ENCODE measurements at places on chromosomes 3 and 15.
A peak's percentile ranks its signal among the peaks of the same experiment; 100 is the strongest.

DNA sequence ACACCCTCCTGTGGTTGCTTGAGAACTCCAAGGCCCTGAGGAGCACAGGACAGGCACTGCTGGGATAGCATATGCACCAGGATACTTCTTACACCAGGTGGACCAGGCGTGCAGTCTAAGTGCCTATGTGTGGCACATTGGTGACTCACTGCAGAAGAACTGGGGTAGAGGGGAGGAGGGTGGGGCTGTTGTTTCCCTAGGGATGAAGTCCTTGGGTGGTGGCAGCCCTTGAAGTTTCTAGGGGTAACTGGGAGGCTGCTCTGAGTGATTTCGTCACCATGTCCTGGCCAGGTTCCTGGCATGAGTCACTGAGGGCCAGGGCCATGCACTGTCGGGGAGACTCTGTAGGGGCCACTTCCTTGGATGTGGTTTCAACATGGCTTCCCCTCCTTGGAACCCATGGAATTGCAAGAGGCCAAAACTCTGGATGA, 15.9 kb downstream of the MYZAP start:
- DNase-seq, result no peak

DNA sequence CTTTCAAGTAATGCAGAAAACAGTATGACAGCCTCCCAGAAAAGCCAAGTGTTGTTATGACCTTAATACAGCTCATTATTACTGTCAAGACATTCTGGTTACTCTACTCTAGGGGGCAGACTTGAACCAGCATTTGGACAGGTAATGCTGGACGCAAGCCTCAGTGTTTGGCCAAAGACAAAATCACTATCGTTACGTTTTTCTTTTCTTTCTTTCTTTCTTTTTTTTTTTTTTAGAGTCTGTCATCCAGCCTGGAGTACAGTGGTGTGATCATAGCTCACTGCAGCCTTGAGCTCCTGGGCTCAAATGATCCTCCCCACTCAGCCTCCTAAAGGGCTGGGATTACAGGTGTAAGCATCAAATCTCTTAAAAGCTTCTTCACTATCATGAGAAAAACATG, 29.4 kb upstream of the TMEM45A start:
- peak; percentile 51 for DNase-seq

DNA sequence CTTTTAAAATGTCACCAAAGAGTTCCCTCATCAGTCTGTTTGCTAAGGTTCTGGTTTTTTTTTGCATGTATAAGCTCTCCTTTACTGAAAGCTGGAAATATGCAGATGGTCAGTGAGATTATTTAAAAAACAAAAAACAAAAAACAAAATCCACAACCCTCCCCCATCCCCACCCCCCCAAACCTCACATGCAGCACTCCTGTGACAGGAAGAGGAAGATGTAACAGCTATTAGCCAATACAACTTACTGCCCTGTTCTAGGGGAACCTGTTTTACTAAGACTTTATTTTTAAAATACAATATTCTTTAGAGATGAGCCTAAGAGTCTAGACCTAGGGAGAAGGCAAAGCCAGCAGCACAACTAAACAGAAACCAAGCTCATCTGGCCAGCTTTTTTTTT, 39.5 kb downstream of the ANP32A start:
- no peak for DNase-seq

DNA sequence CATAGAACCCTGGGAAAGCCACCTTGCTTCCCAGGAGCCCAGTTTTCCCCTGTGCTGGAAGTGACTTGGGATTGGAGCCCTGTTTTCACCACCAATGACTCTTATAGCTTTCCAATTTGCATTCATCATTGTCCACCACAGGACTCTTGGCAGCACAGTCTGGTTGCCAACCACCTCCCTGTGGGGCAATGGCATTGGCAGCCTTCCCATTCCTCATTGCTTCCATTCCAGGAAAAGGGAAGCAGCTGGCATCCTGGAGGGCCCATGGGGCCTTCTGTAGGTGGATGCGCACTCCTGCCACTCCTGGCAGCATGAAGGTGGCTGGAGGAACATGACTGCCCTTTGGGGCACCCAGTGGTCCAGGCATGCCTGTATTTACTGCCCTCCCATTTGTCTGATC, 57.7 kb downstream of the FEM1B start:
- peak; percentile 81 for DNase-seq

- no peak for DNase-seq
Observed at GRCh38 chr15:90915808-90916440, 12.8 kb downstream of the MAN2A2 start.

DNA sequence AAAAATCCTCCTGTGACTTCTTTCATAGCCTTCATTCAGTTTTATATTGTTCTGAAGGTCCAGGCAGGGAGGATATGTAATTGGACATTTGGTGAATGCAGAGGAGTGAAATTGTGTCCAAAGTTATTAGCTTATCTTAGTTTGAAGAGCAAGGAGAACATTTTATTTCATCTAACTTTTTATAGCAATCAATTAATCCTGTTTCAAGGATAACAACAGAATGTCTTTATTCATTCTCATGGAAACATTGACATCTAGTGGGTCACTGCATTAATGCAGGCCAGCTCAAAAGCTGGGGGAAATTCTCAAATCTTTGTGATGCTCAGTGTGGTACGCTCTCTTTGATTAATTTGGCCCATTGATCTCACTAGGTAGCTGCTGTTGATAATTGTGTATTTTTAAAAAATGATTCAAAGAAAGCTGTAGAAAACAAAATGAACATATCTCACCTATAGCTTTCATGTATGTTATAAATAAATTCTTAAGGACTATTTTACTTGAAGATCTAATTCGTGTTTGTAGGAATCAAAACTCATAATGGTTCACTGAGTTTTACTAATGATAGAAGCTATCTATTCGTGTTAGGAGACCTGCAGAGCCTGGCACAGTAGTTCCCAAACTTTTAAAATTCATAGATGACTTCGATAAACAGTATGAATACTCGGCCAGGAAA, 150.8 kb upstream of the KCNMB2 start:
- DNase-seq, result peak; percentile 64

DNA sequence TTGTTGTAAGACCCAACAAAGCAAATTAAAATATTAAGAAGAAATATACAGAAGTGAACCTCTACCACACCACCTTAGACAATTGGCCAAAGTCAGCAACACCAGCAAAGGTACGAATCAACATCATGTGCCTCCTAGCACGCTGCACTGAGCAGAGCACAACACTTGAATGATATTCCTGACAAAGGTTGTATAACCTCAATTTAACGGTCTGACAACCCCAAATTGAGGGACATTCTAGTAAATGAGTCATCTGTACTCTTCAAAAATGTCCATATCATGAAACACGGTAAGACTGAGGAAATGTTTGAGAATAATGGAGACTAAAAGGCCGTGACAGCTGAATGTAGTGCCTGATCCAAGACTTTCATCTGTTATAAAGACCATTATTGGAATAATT, 41.3 kb upstream of the TNFSF10 start:
- no peak for DNase-seq

- no peak for DNase-seq
Observed at GRCh38 chr3:183967693-183968092, 50.0 kb downstream of the ABCC5 start.

DNA sequence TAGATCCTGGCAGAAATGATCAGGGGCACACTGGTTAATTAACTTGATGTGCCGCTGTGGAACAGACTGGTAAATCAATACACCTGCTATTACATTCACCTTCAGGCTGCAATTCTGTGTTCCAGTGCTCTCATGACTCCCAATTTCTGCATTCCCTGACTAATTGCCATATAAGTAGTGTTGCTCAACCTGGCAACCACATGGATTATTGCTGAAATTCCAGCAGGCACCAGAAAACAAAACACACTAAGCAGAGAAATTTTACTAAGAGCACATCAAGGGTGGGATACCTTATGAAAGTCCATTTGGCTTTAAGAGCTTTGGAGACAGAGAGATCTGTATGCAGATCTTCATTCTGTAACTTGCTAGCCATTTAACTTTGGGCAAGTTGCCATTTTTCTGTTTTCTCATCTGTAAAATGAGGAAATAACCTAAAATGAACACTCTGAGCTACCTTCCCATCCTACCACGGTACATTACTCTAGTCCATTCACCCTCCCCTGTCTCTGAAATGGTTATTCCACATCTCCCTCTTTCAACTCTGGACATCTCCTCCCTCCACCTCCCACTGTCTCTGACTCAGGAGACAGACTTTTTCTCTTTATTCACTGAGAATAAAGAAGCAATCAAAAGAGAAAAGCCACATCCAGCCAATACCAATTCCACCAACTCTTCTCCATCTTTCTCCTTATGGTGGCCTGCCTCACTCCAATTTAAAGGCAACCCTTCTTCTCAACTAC, 54.6 kb downstream of the STAC start:
- no peak for DNase-seq

DNA sequence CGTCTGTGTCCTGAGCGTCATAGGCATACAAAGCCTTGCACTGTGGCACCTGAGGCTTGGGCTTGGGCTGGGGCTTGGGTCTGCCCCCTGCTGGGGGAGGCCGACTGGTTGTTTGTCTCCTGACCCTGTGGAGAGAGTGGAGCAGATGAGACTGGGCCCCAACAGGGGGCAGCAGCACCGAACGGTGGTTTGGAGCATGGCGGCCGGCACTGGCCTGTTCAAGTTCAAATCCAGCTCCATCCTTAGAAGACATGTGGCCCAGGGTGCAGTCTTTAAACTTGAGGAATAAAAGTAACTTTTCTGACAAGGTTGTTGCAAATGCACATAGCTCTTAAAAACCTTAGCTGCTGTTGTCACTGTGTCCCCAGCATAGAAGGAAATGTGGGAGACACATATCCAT, 33.3 kb downstream of the CCNB2 start:
- no peak for DNase-seq

- DNase-seq, result no peak
Observed at GRCh38 chr15:51884517-51885236, 55.2 kb downstream of the TMOD3 start.

GRCh38 chr3:141663993-141664392, 74.1 kb upstream of the RNF7 start:
- DNase-seq, result no peak

DNA sequence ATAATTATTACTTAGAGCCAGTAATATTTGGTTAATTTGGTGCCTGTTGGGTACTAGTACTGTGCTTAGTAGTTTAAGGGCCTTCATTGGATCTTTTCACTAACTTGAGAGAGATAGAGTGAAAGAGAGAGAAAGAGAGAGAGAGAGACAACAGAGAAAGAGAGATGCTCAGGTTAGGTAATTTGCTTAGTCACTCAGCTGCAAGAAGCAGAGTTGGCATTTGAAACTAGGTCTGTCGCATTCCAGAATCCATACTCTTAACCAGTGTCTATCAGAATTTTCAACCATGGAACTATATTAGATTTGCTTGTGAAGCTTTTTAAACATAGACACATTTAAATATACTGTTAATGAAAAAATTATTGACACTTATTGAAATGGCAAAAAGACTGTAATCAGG, 31.1 kb upstream of the NUDT16 start:
- DNase-seq, result no peak

DNA sequence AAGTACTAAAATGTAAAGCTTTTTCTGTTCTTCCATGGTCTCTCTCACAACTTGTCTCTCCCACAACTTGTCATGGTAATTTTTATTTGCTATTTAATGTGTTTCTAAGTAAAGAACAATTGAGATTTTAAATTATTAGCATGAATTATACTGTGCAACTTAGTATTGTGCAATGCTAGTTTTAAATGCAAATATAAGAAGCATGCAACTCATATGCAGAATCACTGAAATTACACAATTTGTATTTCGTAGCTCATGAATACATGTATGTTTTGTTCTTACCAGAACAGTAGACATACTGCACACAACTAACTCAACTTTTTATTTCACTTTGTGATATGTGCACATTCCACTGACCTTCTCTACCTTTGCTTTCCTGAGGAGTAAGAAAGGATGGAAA, 96.5 kb downstream of the SQOR start:
- DNase-seq, result no peak

GRCh38 chr3:144097163-144097562, 125.5 kb downstream of the DIPK2A start:
- DNase-seq, result peak; percentile 25

- no peak for DNase-seq
Observed at GRCh38 chr15:69790632-69791031, 307.1 kb downstream of the TLE3 start.

- no peak for DNase-seq
Observed at GRCh38 chr15:94229591-94230369, 1.6 kb upstream of the MCTP2 start.

Measured in NCI-H345 (cell line).